ENCODE measurements at places on chromosomes 13 and 19. TPM values are rescaled to one million over a fixed set of nuclear protein-coding genes. Genes with fewer than 3 reads are reported as not detected.
A peak's percentile ranks its signal among the peaks of the same experiment; 100 is the strongest.

PEAK3 gene
- 0.90 TPM for total RNA-seq

THAP8 gene
- total RNA-seq: 4.5 TPM

ACTMAP gene
- total RNA-seq: 10.2 TPM

PLPP2 gene
- total RNA-seq: 0.37 TPM

RAB11B gene
- total RNA-seq: 130 TPM

TUBGCP3 gene
- total RNA-seq: 60.8 TPM

FAM83E gene
- 1.5 TPM for total RNA-seq

FCAR gene
- not detected for total RNA-seq

DENND1C gene
- 119 TPM for total RNA-seq

TMEM238 gene
- 4.3 TPM for total RNA-seq

FXYD1 gene
- 4.7 TPM for total RNA-seq

FOXO1 gene
- total RNA-seq: 77.9 TPM

GFY gene
- total RNA-seq: not detected

SLC6A16 gene
- total RNA-seq: 68.5 TPM

AMER2 gene
- not detected for total RNA-seq

MBD3L2 gene
- not detected for total RNA-seq

OLFM2 gene
- total RNA-seq: not detected

KLF1 gene
- not detected for total RNA-seq

CIRBP gene
- 648 TPM for total RNA-seq

EPSTI1 gene
- total RNA-seq: 41.8 TPM

ZC3H4 gene
- 73.7 TPM for total RNA-seq

NLRP11 gene
- total RNA-seq: not detected

SLC8A2 gene
- not detected for total RNA-seq

LILRB2 gene
- 9.2 TPM for total RNA-seq

- DNase-seq: peak; percentile 78
Measured at GRCh38 chr19:1213391-1214286, 8.1 kb downstream of the STK11 start.

GRCh38 chr13:93256998-93257397, 30.4 kb downstream of the GPC6 start:
- DNase-seq: no peak

DNA sequence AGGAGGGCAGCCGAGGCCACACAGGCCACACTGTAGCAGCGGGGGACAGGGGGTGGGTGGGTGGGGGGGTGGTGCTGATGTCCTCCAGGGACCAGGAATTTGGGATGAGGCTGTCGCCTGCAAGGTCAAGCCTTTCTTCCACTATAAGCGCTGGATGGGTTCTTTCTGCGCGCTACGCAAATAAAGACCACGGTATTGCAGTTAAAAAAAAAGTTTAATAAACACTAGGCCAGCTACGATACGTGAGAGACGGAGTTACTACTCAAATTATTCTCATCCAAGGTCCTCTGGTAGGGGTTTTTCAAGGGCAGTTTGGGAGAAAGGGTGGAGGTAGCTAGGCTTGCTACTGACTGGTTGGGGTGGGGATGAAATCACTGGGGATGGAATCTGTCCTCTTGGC, 508 bp upstream of the ZNF44 start:
- peak; percentile 12 for DNase-seq

DNA sequence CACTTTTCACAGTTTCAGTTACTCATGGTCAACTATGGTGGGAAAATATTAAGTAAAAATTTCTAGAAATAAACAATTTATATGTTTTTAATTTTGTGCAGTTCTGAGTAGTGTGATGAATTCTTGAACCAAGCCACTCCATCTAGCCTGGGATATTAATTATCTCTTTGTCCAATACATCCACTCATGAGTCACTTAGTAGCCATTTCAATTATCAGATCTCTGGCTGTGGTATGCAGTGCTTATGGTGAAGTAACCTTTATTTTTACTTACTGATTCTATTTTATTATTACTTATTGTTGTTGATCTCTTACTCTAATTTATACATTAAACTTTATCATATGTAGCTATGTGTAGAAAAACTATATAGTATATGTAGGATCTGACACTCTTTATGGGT, 128.9 kb upstream of the KLHL1 start:
- no peak for DNase-seq

DNA sequence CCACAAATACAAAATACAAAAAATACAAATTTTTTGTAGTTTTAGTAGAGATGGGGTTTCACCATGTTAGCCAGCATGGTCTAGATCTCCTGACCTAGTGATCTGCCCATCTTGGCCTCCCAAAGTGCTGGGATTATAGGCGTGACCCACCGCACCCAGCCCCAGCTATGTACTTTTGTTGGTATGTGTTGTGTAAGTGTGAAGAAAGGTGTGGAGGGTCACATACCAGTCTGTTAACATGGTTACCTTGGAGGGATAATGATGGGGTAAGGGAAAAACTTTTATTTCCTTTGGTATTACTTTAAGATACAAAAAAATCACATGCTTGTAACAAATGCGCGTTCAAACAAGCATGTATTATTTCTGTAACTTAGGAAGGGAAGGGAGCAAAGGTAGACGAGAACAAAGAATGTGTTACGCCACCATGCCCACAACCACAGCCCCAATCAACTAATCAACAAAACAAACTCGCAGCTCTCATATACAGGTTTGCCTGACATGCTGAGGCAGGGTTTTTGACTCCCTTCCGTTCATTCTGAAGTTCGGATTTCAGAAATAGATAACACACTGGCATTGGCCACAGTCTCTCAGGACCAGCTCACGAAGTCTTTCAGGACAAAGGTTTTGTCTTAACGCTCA, 13.5 kb upstream of the VWA8 start:
- no peak for DNase-seq

GRCh38 chr19:47613165-47614020, 4.5 kb downstream of the BICRA start:
- DNase-seq: no peak

GRCh38 chr13:20583803-20584293, 16.9 kb downstream of the IFT88 start:
- DNase-seq: no peak

GRCh38 chr13:38417727-38418126, 68.1 kb downstream of the UFM1 start:
- DNase-seq: peak; percentile 4

DNA sequence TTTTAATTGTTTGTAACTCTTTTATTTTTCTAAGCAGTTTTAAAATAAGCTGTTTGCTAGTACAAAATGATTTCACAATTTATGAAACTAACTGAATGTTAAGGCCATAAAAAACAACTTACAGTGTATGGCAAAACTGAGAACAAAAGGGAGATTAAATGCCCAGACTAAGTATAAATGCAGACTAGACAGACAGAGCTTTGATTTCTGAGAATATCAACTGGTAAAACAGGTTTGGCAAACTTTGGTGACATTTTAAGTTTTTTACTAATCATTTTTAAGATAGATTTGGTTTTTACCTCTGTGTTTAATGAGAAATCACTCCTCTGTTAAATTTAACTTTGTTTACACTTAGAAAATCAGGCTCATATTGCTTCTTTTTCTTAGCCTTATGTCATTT, 127.5 kb upstream of the KLF5 start:
- DNase-seq: no peak

DNA sequence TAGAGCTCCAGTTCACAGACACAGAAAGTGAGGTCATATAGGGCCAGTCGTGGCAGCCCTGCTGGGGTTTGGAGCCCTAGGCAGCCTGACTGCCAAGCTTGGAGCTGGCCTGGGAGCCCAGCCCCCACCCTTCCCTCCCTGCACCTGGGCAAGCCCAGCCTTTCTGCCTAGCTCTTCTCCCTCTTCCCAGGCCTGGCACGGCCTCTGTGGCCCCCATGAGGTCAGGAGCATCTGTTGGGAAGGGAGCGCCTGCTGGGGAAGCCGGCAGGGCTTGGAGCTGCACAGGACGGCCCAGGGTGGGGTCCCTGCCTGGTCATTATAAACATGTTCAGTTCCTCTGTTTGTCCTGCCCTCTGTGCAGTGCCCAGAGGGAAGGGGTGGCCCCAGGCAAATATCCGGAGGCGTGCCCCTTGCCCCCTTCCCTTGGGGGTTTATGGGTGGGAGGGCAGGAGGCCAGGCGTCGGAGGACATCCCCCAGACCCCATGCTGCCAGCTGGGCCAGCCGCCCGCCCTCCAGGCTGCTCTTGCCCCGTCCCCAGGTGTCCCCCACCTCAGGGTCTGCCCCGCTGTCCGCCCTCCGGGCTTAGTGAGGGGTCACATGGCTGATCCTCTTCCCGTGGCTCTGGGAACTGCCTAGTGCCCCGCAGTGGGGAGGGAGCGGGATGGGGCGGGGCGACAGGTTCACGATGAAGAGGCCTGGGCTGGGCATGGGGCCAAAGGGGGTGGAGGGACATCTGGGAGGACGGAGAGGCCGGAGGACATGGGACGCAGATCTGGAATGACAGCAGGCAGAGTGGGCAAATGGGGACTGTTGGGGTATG, 30.0 kb upstream of the NCCRP1 start:
- DNase-seq: no peak

DNA sequence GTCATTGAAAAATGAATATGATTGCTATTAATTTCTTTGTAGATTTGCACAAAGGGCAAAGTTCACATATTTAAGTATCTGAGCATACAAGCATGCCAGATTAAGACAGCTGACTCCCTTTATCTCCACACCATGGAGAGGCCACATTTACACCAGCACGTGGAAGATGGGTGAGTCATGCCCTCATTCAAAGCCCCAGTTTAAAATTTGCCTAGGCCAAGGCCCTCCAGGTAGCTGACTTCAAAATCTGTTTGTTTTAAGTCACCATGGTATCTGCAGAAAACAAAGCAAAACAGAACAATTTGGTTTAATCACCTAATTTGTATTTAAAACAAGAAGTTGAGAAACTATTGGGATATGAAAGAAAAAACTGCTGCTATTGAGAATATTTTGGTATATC, 109.2 kb downstream of the ESD start:
- peak; percentile 35 for DNase-seq

DNA sequence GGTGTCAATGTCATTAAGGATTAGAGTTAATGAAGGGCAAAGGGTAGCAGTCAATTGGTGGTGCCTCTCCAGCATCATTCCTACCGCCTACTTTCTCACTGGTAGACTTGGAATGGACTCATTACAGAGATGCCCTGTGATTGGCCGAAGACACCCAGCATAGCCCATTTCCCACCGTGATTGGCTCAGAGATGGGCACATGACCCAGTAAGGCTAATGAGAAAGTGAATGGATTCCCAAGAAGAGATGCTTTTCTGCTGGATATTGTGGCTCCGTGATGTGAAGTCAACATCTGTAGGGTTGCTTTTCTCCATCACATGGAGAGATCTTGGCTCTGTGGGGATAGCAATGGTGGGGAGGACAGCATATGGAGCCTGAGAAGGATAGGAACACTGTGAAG, 11.6 kb downstream of the VSIG10L start:
- no peak for DNase-seq

GRCh38 chr19:16930753-16931152, 42.0 kb downstream of the F2RL3 start:
- no peak for DNase-seq

- DNase-seq: peak; percentile 73
Measured at GRCh38 chr19:43639519-43640423, at the start of gene CADM4. TSS of gene CADM4 (minus strand) at chr19:43639850. CDS start at chr19:43639790, 60 bp downstream.

GRCh38 chr13:109999659-110000533, 213.5 kb upstream of the IRS2 start:
- DNase-seq: no peak

- no peak for DNase-seq
Measured at GRCh38 chr13:45940061-45940460, 88.5 kb upstream of the SIAH3 start.

DNA sequence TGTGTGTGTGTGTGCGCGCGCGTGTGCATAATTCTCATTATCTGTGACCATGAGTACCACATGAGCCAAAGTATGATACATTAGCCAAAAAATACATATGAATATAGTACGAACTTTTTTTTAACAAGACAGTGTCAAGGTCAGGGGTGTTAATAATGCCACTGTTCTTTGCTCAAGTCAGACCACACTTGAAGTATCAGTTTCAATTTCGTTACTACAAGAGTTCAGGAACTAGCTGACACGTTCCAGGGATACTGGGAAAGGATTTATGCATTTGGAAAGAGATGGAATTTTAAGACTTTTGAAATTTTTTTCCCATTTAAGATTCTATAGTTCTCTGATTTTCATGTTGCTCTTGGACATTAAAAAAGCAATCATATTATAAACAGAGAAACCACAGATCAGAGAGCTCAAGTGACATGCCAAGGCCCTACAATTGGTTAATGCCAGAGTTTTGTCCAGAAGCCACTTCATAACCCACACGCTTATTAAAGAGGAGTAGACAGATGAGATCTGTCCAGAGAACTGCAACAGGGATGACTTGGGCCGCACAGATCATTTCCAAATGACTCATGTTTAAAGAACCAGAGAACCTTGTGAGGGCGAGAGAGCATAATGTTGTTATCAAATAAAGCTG, 718.8 kb upstream of the SGCG start:
- DNase-seq: no peak

GRCh38 chr13:113648216-113648610, 9.8 kb downstream of the ATP4B start:
- no peak for DNase-seq

- no peak for DNase-seq
Measured at GRCh38 chr19:18364826-18365528, 21.0 kb upstream of the GDF15 start.

- no peak for DNase-seq
Measured at GRCh38 chr19:14328406-14328805, 52.8 kb upstream of the ADGRE5 start.

GRCh38 chr19:51122112-51122981, 2.4 kb upstream of the SIGLEC9 start:
- no peak for DNase-seq

DNA sequence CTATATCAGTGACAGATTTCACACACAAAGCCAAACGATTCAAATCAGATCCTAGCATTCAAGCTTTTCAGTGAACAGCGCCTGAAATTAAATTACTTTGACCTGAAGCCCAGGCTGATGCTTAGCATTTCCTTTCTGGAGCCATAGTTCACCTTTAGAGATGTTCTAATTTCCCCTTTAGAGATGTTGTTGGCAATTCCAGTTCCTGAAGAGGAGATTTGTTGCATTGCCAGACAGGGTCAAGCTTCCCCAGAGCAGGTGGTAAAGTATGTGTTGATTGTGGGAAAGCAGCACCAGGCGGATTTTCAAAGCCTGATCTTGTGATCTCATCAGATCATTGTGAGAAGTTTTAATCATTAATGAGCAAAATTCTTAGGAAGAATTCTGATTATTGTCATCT, 609.8 kb upstream of the KLF12 start:
- DNase-seq: no peak

DNA sequence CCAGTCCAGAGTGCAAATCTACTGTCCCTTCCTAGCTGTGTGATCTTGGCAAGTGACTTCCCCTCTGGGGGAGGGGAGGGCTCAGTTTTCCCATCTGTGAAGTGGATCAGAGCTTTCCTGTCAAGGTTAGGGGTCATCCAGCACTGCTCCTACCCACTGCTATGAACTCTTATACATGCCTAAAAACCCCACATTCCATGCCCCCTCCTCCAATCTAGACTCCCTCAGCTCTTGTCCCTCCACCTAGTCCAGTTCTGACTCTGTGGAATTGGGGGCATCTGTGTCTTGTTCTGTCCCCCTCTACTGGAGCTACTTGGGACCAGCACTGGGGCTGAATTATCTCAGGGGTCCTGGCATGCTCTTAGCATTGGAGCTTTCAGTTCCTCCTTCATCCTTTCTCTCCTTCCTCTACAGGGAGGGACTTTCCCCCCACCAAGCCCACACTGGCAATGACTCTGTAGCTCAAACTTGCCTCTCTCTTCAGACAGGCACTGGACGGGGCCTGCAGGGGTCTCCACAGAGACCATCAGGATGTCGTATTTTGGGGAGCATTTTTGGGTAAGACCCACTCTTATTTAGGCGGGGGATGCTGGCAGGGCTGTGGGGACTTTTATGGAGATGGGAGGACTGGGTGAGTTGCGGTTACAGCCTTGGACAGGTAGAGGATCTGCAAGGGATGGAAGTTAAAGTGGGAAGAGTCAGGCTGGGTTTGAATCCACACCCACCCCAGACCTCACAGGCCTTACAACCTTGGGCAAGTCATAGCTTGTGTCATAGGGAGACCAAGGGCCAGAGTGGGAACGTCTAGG, 3.6 kb downstream of the FCHO1 start:
- peak; percentile 90 for DNase-seq
